NCI-H526 treated with DMSO at 0.1 percent for 48 hours (cell line): ENCODE measurements at places on chromosomes 13 and 19.

- DNase-seq = no peak
Observed at GRCh38 chr19:22595918-22596341, 38.2 kb upstream of the ZNF492 start.

DNA sequence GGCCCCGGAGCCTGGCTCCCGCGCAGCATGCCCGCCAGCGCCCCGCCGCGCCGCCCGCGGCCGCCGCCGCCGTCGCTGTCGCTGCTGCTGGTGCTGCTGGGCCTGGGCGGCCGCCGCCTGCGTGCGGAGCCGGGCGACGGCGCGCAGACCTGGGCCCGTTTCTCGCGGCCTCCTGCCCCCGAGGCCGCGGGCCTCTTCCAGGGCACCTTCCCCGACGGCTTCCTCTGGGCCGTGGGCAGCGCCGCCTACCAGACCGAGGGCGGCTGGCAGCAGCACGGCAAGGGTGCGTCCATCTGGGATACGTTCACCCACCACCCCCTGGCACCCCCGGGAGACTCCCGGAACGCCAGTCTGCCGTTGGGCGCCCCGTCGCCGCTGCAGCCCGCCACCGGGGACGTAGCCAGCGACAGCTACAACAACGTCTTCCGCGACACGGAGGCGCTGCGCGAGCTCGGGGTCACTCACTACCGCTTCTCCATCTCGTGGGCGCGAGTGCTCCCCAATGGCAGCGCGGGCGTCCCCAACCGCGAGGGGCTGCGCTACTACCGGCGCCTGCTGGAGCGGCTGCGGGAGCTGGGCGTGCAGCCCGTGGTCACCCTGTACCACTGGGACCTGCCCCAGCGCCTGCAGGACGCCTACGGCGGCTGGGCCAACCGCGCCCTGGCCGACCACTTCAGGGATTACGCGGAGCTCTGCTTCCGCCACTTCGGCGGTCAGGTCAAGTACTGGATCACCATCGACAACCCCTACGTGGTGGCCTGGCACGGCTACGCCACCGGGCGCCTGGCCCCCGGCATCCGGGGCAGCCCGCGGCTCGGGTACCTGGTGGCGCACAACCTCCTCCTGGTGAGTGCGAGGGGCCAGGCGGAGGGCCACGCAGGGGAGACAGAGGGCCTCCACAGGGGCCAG is at the start of gene KL:
TSS of gene KL (plus strand) at position 10 of the 909 bp plus-strand sequence. CDS start at position 28, 18 bp downstream.
- peak; percentile 8 for DNase-seq

GRCh38 chr13:61258185-61258584 is 157.5 kb downstream of the PCDH20 start:
- DNase-seq = no peak

DNA sequence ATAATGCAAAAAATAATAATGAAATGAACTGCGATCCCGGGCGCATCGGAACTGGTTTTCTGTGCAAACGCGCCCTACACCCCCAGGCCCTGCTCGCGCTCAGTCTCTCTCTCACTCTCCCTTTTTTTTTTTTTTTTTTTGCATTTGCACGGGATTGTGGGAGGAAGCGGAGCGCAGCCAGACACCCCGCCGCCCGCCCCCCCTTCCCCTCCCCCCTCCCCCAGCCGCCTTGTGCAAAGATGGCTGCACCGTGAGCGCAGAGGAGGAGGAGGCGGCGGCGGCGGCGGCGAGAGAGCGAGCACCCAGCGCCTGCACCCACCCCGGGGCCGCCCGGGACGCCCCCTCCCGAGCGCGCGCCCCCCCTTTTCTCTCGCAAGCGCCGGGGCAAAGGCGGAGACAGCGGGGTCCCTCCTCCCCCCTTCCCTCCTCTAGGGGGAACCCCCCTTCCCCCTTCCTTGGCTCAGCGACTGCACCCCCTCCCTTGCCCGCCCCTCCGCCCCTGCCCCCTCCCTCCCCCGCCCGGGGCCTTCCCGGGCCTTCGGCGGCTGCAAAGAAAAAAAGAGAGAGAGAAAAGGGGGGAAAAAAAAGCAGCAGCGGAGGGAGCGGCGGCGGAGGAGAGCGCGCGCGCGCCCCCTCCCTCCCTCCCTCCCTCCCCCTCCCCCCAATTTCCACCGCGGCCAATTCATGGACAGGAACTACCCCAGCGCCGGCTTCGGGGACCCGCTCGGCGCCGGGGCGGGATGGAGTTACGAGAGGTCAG is at the start of gene PRR12:
TSS of gene PRR12 (plus strand) at position 212 of the 760 bp plus-strand sequence. CDS start at position 685, 473 bp downstream.
- DNase-seq = peak; percentile 53

GRCh38 chr13:109255141-109255856 is 531.1 kb downstream of the IRS2 start:
- DNase-seq = no peak

DNA sequence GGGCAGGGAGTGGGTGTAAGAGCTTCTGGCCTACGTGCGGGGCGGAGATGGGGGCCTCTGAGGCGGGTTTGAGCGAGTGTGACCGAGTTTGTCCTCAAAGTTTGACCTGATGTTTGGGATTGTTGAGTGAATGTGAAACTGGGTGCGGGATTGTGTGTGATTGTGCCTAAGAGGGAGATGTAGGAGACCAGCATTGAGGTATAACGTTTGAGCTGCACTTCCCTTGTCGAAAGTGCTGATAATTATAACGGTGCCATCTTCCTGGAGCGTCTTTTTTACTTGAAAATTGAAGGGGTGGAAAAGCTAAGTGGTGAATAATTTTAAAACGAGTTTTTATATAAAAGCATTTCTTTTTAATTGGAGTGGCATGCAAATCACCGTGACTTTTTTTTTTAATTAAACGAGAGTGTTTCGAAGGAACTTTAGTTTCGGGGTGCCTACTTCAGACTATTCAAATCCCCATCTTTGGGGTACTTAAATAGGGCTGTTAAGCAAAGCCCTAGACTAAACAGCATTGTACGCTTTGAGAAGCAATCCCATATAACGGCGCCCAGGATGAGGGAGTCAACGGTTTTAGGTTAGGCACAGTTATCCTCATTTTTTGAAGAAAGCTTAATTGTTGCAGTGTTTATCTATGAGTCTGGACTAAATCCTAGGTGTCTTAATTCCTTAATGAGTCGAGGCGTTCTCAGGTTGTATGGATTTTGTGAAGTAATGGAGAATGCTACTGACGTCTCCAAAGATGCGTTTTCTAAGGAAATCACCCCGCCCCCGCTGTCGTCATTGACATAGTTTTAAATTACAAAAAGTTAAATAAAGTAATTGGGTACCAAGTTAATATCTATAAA is 594 bp downstream of the ZNF146 start:
- peak; percentile 48 for DNase-seq

DNA sequence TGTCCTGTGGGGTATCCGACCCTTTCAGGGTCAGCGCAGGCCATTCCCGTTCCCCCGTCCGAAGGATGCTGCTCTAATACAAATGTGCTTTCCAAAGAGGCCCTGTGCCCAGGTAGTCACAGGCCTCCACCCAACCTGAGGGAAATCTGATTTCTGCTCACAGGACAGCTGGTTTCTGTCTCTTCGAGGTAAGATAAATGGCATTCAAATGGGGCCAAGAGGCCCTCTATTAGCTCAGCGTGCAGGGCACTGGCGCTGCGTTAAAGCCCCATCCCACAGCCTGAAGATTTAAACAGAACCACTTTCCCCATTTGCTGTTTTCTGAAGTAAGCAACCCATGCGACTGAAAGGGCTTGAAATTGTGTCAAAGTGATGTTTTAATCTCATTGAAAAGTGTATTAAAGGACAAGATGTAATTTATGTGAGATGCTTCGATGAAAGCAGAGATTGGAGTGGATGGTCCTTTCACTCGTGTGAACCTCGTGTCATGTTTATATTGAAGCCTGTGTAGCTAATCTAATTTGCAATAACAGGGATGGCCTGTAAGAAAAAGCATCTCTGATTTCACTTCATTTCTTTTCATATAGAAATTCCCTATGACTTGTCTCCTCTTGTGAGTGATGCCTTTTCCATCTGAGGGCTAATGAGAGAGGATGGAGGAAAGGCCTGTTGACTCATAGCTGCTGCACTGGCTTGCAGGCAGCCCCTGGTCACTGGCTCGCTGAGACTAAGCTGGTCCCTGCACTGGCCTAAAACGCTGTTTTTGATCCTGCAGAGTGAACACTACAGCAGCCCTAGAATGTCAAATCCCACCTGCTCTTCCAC is 7.3 kb upstream of the SOX1 start:
- DNase-seq = no peak

DNA sequence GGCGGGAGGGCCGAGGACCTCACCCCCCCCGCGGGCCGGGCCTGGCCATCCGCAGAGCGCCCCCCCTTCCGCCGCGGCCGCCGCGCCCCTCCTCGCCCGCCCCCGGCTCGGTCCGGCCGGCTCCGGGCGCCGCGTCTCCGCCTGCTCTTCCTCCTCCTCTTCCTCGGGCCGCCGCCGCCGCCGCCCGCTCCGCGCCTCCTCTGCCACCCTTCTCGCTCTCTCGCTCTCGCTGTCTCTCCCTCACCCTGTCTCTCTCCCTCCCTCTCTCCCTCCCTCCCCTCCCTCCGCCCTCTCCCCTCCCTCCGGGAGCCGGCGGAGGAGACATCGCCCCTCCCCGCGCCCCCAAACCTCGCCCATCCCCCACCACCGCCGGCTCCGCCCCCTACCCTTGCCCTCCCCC is at the start of gene SHANK1:
TSS of gene SHANK1 (minus strand) at position 237 of the 400 bp plus-strand sequence. CDS start 2,883 bp downstream, outside the sequence.
- DNase-seq = no peak

GRCh38 chr19:29664753-29665214 is 477 bp upstream of the PLEKHF1 start:
- no peak for DNase-seq

DNA sequence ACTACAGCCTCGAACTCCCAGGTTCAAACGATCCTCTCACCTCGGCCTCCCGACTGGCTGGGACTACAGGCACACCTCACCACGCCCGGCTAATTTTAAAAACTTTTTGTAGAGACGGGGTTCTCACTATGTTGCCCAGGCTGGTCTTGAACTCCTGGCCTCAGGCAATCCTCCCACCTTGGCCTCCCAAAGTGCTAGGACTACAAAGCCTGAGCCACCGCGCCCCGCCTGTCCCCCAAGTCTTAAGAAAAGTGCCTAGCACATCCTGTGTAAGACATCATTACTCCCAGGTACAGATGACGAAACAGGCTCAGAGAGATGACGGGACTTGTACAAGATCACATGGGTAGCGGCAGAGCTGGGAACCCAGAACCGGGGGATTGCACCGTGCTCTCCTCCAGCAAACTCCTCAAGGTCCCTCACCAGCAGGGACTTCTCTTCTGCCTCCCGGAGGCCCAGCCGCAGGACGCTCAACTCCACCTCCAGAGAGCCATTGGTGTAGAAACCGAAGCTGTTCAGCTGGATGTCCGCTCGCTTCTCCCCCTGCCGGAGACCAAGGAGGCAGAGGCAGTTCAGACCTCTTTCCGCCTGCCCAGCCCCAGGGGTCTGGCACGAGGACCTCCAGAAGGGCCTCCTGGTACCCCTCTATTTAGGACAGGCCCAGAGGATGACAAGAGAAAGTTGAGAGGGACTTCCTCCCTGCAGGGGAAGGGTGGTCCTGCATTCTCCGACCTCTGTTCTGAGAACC is 1.0 kb downstream of the GPR108 start:
- peak; percentile 27 for DNase-seq

DNA sequence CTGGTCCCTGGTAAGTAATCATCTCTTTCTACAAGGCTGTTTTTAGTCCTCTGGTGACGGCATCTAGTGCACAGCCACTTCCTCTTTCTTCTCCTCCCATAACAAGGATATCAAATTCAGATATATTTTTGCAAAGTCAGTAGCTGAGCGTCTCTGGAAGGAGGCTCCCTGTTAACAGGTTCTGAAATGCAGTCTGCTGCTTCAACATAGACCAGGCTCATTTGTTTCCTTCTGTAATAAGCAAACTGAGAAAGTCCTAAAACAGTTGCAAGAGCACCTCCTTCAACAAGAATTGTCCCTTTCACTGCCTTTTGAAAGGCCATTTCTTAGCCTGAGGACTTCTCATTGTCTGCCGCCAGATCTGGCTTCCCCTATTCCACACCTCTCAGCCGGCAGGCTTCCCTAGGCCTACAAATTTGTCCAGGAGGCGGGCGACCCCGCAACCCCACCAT is 7.4 kb upstream of the ZSCAN5A start:
- DNase-seq = no peak

- DNase-seq = no peak
Observed at GRCh38 chr19:1457031-1457739, 7.3 kb downstream of the APC2 start.

DNA sequence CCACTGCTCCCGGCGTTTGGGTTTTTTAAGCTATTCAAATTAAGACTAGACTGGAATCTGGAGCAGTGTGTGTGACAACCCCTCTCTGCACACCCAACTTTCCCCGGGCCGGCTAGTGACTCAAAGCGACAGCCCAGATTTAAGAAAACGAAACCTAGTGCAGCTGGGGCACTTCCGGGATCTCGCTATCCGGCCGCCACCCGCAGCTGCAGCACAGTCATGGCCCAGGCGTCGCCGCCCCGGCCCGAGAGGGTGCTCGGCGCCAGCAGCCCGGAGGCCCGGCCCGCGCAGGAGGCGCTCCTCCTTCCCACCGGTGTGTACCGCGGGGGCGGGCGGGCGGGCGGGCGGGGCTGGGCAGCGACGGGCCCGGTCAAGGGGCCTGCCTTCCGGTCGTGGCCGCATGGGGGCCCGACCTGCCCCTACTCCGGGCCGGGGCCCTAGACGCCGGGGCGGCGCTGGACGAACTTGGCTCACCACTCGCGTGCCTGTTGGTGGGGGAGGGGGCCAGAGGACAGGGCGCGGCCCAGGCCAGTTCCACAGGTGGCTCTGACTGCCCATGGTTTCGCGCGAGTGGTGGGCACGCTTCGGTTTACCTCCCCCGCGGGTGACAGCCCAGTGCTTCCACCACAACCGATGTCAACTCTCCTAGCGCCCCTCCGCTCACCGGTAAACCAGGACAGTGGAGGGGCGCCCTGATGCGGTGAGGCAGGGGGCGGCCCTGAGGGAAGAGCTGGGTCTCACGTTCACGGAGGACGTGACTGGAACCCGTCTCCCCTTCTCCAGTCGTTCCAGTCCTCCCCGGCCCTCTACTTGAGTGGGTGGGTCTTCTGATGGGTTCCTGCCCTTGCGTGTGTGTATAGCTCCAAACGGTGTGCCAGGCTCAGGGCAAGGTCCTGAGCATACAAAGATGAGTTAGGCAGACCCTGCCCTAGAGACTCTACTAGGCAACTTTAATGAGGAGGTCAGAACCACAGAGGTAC is at the start of gene PHF11:
TSS of gene PHF11 (plus strand) at position 171 of the 980 bp plus-strand sequence. CDS start at position 220, 49 bp downstream.
- DNase-seq = peak; percentile 54

DNA sequence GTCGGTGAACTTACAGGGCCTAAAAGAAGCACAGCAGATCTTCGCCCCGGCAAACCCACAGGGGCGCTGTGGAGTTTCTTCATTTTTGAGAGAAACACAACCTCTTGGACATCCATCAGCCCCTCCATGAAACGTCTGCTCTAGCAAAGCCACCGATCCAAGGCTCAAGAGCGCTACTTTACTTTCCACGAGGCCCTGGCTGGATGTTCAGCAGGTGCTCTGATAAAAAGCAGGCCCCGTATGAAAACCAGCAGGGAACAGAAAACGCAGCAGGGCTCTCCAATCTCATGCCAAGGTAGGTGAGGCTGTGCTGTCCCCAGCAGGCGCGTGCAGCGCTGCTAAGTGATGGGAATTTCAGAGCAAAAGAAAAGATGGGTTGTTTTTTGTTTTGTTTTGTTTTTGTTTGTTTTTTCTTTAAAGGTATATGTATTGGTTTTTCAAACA is 86.7 kb downstream of the IRS2 start:
- no peak for DNase-seq
